NCI-H526 treated with DMSO at 0.1 percent for 48 hours (cell line): ENCODE measurements at places on chromosomes 13 and 19.

DNA sequence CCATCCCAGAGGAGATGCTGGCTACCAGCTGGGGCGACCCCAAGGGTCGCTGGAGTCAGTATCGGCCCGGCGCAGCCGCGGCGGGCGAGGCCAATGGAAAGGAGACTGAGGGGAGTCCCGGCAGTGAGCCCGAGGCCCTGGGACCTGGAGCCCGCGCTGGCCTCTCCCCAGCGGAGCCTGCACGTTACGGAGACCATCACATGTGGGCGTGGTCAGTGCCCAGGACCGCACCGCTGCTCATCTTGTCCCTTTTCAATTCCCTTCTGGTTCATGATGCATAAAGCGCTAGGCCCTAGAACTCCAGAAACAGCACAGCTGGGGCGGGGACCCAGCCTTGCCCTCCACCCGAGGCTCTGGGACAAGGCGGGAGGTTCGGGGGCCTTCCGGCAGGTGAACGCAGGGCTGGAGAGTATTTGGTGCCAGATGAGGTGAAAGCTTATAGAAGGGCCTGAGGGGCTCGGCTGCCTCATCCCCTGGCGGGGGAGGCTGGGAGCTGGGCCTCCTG, 8.0 kb downstream of the C19orf25 start:
- no peak for DNase-seq

DNA sequence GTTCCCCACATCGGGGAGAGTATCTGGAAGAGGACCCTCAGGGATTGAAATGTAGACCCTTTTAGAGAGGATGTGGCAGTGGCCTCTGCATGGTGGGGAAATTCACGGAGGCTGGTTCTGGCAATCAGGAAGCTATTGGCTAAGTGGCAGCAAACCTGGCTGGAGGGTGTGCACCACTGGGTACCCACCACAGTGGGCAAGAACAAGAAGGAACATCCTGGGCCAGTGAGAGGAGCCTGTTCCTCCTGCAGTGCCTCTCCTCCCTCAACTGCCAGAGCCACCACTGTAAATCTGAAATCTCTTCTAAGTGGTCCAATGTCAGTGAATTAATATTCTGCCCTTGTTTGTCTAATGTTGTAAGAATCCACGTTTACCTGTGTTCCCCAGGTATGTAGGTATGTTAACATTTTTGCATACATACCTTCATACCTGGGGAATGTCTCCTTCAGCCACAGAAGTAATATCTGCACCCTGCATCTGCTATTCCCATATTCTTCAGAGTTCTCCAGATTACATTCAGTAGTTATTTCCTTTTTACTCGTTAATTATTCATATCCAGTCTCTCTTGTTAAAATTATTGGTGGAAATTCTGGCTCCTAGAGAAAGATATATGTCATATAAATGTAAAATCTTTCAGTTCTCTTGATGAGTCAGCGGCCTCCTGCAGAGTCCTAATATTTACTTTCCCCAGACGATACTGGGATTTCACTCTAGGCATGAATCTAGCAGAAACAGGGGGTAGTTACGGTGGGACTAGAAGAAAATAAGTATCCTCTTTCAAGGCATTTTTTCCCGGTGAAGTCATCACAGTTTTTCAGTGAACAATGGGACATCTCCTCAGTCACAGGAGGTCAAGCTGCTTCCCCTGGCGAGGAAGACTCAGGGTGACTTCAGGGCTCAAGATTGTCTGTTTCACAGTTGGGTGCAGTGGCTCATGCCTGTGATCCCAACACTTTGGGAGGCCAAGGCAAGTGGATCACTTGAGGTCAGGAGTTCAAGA, 148.3 kb downstream of the MYO16 start:
- DNase-seq = no peak

DNA sequence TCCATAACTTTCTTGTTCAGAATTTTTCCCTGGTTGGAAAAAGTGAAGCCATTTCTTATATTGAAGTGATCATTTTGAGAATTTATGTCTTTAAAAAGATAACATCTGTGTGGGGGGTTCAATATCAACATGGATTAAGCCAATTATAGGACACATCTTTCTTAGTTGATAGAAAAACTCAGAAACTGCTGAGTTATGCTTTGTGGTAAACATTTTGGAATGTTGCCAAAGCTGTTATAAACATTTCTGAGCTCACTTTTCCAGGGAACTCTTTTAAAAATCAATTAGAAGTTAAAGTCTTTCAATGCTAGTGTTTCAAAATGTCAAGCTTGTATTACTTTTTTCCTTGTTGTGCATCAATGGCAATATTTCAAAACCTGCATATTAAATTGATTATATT, 248.8 kb downstream of the DACH1 start:
- no peak for DNase-seq

DNA sequence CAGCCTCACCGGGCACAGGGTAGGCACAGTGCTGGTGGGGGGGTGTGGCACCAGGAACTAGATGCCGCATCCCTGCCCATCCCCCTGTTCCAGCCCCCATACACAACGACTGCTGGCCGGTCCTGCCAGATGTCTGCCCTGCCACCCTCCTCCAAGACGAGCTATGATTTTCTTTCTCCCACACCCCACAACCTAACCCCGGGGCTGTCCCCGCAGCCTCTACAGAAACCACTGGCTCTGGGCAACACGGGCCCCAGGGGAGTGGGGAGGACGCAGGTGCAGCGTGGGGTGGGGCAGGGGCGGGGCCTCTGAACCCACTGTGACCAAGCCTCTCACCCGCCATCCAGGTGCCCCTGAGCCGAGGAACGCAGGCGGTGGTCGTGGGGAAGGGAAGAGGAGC, 15.5 kb downstream of the PGLS start:
- no peak for DNase-seq

- no peak for DNase-seq
Observed at GRCh38 chr13:43243711-43244110, 220.3 kb downstream of the DNAJC15 start.

GRCh38 chr13:50910485-50910805, 854 bp downstream of the RNASEH2B start:
- peak; percentile 59 for DNase-seq

DNA sequence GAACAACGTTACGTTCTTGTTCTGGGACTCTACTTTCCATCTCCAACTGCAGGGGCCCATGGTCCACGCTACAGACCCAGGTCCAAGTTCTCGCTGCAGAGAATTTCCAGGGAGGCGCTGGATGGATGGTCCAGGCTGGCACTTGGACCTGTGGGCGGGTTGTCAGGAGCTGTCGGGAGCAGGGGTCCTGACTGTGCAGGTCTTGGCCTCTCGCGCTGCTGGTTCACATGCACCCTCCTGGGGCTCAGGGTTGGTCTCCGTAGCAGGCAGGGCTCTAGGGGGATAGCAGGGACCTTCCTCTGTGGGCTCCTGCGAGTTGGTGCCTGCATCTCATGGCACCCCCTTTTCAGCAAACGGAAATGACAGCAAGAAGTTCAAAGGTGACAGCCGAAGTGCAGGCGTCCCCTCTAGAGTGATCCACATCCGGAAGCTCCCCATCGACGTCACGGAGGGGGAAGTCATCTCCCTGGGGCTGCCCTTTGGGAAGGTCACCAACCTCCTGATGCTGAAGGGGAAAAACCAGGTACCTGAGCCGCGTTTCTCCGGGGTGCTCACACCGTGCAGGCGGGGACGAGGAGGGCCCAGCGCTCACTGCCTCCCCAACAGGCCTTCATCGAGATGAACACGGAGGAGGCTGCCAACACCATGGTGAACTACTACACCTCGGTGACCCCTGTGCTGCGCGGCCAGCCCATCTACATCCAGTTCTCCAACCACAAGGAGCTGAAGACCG, 6.6 kb downstream of the PTBP1 start:
- DNase-seq = no peak

DNA sequence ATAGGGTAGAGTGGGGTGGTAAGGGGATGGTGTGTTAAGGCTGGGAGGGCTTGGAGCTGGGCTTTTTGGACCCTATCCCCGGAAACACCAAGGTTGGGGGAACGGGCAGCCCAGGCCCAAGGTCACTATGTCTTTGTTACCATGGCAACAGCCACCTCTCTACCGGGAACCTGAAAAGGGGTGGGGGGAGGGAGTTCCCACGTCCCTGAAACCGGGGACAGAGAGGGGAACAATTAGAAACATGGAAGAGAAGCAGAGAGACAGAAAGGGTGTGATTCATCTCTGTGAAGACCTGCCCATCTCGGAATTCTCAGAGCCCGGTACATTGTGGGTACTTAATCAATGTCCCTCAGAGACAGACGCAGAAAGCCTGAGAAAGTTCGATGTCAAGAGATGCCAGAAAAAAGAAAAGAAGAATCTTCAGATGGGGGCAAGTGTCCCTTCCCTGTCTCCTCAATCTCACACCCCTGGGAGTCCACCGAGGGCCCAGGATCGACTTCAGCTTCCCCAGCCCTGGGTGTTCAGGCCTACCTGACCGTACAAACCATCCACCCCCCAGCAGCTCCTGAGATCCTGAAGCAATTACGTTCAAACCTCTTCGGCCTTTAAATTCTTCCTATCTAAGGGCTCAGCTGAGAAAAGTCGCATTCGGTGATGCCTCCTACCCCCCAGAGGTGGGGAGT, 6.8 kb upstream of the LRFN1 start:
- DNase-seq = no peak

DNA sequence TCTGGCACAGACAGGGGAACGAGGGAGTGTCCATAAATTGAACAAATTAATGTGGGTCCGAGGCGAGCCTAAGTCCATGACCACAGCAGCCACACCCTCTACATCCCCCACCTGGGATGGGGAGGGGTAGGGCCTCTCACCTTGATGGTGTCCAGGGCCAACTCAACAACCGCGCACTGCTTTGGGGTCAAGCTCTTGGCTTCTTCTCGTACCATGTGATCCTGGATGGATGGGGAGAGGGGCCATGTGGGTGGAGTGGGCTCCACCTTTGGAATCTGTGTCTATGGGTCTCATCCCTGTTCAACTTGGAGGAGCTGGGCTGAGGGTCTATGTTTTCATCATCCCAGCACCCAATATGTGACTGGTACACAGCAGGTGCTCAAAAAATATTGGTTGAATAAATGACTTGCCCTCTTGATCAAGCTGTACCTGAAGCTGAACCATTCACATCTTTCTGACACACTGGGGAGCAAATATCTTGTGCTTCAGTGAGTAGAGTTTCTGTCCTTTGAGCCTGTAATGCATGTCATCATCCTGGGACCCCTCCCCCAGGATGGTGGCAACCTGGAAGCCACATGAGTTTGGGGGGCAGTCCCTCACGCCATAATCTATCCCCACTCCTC, 62.9 kb downstream of the COLGALT1 start:
- no peak for DNase-seq

DNA sequence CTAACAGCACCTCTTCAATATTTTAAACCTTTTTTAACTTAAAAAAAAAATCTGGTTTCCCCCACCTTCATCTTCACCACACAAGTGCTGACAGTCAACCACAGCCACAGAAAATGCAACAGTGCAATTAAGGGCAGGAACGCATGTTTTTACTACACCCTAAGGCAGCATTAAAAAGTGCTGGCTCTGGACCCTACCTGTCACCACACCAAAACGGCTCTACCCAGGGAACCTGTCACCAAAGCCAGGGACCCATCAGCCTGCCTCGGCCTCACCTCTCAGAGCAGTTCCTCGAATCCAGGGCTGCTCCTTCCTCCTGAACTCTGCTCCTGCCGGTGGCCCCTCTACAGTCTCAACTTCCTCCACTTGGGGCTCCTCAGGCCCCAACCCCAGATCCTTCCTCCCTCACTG, 22.5 kb upstream of the SLC35E1 start:
- DNase-seq = no peak

DNA sequence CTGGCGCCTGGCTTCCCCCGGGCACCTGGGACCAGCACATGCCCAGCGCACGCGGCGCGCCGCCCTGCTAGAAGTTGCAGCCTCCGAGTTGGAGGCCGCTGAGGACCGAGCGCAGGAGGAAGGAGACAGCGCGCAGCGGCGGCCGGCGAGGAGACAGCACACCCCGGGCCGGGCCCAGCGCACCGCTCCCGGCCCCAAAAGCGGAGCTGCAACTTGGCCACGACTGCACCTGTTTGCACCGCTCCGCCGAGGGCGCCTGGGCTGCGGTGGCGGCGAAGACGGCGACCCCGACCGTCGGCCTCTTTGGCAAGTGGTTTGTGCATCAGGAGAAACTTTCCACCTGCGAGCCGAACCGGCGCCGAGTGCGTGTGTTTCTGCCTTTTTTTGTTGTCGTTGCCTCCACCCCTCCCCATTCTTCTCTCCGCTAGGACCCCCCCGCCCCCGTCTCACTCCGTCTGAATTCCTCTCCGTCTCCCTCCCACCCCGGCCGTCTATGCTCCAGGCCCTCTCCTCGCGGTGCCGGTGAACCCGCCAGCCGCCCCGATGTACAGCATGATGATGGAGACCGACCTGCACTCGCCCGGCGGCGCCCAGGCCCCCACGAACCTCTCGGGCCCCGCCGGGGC, at the start of gene SOX1:
TSS of gene SOX1 (plus strand) at position 34 of the 626 bp plus-strand sequence. CDS start at position 544, 510 bp downstream.
- DNase-seq = no peak

- DNase-seq = no peak
Observed at GRCh38 chr13:22961835-22962537, 218.8 kb upstream of the SGCG start.

DNA sequence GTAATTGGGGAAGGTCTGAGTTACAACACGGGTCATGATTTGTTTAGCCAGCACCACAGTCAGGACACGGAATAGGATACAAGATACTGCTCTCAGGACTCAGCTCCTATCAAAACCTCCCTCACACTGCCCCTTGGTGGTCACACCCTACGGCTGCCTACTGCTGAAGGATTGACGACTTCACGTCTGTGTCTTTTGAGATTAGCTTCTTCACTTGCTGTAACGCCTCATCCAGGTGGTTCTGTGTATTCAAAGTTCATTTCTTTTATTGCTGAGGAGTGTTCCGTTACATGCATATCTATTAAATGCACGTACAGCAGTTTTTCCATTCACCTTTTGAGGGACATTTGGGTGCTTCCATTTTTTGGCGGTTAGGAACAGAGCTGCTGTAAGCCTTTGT, 46.3 kb downstream of the URI1 start:
- DNase-seq = no peak

- peak; percentile 57 for DNase-seq
Observed at GRCh38 chr19:13155472-13156359, 5.5 kb downstream of the IER2 start.

GRCh38 chr19:2969104-2969504, 8.3 kb upstream of the TLE6 start:
- no peak for DNase-seq

- DNase-seq = no peak
Observed at GRCh38 chr13:35797991-35798390, 321.5 kb upstream of the MAB21L1 start.
